ENCODE measurements at places on chromosomes 6 and 20.

DNA sequence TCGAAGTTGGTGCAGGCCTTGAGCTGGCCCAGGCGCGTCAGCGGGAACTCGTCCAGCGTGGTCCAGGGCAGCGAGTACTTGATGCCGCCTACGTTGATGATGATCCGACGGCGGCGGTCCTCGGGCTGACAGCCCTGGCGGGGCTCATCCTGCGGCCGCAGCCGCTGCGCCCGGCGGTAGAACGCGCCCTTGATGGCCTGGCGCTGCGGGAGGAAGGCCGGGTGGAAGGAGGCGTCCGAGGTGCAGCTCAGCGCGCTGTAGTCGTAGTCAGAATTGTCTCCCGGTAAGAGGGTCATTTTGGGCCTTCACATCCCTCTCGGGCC is 12.9 kb downstream of the KCNG1 start:
- DNase-seq: no peak

DNA sequence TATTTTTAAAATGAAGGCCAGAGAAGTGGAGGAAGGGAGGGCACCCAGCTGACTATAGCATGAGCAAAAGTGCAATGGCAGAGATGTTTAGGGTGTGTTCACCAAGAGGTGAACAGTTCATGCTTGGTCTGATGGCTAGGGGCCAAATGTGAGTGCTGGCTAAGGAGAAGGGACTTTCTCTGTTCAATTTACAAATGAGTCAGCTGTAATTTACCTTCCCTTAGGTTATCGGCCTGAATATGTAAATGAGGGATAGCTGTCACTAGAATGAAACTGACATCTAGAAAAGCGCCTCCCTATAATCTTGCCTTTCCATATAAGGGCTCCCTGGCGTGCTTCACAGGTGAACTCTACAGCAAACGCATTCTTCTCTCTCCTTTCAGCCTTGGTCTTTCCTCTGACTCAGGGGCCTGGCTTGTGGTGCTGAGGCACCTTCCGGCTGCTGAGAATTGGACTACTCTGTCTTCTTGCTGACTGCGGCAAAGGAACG is 114.7 kb upstream of the BACH2 start:
- DNase-seq: no peak

GRCh38 chr6:89432875-89433251 is at the start of gene ANKRD6:
TSS of gene ANKRD6 (plus strand) at chr6:89433152. CDS start at chr6:89566977, 133,825 bp downstream.
- no peak for DNase-seq

DNA sequence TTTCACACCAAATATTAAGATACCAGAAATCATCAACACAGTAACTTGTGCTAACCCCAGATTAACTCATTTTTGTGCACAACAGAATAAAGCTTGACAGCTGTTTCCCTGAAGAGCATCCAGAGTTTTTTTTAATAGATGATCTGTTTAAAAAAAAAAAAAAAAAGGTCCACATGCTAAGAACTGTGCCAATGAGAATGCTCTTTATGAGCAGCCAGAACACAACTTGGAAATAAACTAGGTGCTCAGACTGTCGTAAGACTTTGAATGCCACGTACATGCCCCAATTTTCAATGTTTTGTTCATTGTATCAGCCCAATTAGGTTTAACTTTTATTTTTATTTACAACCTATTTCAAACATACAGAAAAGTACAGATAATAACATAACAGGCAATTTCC is 47.3 kb downstream of the STAU1 start:
- no peak for DNase-seq

- DNase-seq: no peak
These were observed 107.1 kb upstream of the BACH2 start for GRCh38 chr6:90403489-90404381.

DNA sequence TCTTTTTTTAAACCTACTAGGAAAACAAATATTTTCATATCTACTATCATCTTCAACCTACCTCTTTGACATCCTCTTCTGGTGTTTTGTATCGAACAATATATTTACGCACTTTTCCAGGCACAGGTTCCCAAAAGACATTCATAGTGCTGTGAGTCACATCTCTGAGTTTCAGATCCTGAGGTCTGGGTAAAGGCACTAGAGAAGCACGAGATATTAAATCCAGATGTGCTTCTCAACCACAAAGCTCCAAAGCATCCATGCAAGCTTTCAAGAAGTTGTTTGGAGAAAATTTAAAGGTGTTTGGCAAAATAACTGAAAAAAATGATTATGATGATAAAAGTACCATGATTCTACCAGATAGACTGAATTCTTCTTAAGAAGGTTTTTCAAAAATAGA is 62.7 kb downstream of the COL12A1 start:
- peak; percentile 80 for DNase-seq

GRCh38 chr6:61833176-61833755 is 452.8 kb downstream of the KHDRBS2 start:
- no peak for DNase-seq

- DNase-seq: no peak
These were observed 13.5 kb upstream of the TRAM2 start for GRCh38 chr6:52590152-52590891.

- DNase-seq: peak; percentile 67
These were observed 365.2 kb downstream of the SYNE1 start for GRCh38 chr6:152271776-152272464.

GRCh38 chr6:9178071-9178470 is 742.7 kb upstream of the SLC35B3 start:
- DNase-seq: no peak

DNA sequence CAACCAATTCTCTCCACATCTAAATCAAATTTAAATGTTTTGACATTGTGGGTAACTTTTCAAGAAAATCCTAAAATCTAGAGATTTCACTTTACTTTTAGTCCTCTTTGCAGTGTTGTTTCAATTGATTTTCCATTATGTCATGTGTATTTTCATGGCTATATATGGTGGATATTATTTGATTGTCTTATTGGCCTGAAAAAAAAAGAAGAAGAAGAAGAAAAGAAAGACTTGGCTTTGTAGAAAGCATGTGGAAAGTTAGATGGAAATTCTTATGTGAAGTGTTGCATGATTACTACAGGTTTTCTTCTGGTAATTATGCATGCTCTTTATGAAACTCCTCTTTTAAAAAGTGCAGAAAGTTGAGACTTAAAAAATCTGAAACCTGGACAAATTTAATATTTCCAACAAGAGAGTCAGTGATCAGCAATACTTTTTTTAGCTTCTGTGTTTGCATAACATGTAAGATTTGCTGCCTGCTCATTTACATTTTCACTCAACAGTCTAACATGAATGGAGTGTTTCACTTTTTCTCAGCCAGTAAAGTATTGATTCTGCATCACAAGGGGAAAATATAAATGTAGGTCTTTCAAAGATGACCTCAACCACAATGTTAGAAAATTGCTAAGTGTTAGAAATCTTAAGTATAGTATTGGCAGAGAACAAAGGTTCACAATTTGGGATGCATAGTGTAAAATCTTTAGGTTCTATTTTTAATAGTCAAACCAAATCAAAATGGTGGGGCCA is 438.7 kb downstream of the BCKDHB start:
- no peak for DNase-seq

GRCh38 chr6:8557014-8557748 is 121.8 kb upstream of the SLC35B3 start:
- no peak for DNase-seq

- no peak for DNase-seq
These were observed 1028.3 kb upstream of the EYS start for GRCh38 chr6:66735106-66735890.

GRCh38 chr20:48667481-48667880 is 160.3 kb downstream of the PREX1 start:
- DNase-seq: no peak

- peak; percentile 14 for DNase-seq
These were observed 33.9 kb downstream of the SLC17A4 start for GRCh38 chr6:25788305-25788922.

DNA sequence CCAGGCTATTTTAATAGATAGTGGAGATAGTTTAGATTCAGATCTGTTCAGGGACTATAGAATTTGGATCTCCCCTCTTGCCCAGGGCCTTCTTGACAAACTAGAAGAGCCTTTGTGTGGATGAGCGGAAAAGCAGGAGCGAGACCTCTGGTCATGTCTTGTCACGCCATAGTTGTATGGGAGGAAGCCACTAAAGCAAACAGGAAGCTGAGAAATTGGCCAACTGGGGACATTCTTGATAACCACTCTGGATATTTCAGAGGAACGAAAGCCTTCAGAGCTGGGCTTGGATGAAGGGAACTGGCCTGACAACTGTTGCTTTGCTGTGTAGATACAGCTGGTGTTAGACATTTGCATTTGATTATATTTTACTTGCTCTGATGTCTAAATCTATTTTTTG is 54.1 kb upstream of the EXOC2 start:
- no peak for DNase-seq

GRCh38 chr6:82062219-82062618 is 185.3 kb downstream of the IBTK start:
- no peak for DNase-seq

DNA sequence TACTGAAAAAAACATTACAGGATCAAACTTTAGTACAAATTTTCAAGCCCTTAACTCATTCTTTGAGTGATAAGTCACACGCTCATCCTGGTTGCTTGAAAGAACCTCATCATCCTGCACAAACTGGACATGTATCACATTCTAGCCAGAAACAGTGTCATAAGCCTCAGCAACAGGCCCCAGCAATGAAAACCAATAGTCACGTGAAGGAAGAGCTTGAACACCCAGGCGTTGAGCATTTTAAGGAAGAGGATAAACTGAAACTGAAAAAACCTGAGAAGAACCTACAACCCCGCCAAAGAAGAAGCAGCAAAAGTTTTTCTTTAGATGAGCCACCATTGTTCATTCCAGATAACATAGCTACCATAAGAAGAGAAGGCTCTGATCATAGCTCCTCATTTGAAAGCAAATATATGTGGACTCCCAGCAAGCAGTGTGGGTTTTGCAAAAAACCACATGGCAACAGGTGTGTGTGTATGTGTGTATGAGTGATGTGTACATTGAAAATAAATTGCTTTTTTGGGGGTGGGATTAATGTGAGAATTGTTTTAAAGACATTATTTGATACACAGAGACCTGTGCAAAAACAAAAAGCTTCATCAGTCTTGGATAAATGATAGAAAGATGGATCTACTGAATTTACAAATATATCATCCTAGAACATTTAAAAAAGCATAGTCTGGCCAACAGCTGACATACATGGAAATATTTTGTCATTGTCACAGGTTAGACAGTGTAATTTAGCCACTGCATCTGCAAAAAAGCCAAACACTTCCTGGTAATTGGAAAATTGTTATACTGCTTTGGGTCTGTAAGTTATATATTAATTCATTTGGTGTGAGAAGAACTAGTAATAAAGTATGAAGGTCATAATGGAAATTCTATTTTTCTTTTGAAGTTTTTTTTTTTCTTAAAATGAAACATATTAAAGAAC is 50.1 kb downstream of the PHF3 start:
- no peak for DNase-seq

DNA sequence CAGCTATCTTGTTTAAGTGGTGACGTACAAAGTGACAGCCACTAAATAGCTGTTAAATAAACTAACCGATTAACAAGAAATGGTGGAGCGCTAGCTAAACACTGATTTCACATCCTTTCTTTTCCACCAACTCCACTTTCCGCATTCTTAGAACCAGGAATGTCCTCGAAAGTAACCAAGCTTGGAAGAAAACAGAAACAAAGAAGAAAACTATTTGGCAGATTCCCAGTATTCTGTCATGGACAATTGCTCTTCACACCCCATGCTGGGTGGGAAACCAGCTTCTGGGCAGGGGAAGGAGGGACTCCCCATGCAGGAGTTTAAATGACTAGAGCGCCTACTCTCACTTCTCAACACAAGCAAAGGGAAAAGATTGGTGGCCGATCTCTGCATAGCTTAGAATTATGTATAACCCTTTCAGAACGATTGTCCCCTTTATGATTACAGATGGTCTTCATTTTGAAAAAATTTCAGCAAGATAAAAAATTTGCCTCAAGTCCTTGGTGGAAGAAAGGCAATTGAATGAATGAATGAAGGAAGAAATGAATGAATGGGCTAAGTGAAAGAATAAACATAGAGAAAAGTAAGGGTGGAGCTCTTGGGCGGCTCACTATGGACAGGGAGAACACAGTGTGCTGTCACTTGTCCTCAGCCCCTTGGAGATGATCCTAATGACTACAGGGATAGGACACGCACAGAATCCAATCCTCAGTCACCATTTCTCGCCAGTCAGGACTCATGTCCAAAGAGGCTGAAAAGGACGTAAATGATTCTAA is 148.7 kb upstream of the NEDD9 start:
- no peak for DNase-seq

DNA sequence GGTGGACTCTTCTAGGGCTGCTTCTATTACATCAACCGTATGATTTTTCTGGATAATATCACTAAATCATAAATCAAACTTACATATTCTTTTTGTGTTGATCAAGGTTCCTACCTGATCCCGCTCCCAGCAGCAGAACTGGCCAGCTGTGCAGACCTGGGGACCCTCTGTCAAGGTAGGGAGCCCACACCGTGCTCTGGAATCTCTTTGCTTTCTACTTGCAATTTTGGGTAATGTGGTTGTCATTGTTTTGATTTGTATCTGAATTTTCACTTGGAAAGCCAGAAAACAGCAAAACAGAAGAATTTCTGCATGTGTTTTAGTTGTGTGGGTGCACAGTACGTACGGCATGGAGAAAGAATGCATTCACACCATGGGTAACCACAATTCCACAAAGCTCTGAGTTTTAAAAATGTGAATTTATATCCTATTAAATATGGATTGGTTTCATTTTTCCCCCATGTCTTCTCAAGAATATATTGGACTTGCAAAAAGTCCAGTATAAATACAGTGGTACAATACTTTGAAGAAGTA is 80.1 kb downstream of the ADGRG6 start:
- no peak for DNase-seq

DNA sequence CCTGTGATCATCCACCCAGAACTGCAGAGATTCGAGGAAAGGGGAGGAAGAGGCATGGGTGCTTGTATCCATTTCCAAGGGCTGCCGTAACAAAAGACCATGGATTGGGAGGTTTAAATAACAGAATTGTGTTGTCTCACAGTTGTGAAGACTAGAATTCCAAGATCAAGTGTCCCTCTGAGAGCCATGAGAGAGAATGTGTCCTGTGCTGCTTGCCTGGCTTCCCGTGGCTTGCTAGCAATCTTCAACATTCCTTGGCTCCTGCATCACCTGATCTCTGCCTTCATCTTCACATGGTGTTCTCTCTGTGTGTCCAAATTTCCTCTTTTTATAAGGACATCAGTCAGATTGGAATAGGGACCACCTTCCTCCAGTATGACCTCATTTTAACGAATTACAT is 69.8 kb downstream of the CDC40 start:
- DNase-seq: no peak

DNA sequence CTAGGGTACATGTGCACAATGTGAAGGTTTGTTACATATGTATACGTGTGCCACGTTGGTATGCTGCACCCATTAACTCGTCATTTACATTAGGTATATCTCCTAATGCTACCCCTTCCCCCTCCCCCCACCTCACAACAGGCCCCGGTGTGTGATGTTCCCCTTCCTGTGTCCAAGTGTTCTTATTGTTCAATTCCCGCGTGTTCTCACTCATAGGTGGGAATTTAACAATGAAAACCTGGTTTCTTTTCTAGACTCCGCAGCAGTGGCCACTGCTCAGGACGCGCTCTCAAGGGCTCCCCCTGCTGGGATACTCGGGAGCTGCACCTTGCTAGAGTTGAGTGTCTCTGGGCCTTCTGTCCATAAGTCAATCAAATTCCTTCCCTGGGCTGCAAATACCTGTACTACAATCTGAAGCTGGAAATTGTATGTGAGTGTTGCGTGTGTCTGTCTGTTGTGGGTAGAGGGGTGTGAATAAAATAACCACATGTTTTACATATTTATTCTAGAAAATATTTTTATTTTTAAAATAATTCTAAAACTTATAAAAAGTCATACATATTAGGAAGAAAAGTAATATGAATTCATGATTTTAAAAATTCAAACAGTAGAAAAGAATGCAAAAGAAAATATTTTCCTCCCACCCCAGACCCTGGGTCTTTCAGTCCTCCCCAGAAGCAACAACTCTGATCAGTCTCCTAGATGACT is 8.2 kb upstream of the CEP250 start:
- DNase-seq: no peak
